ENCODE measurements at places on chromosomes 13 and 19.

- DNase-seq = no peak
These were observed 14.4 kb downstream of the GRTP1 start for GRCh38 chr13:113349491-113349890.

- no peak for DNase-seq
These were observed 900 bp downstream of the KBTBD7 start for GRCh38 chr13:41193469-41193868.

- DNase-seq = no peak
These were observed 196.8 kb downstream of the RAP2A start for GRCh38 chr13:97630725-97631124.

- no peak for DNase-seq
These were observed 12.7 kb upstream of the FKRP start for GRCh38 chr19:46732966-46733689.

GRCh38 chr13:78868991-78869390 lies 210.0 kb upstream of the OBI1 start:
- DNase-seq = no peak

DNA sequence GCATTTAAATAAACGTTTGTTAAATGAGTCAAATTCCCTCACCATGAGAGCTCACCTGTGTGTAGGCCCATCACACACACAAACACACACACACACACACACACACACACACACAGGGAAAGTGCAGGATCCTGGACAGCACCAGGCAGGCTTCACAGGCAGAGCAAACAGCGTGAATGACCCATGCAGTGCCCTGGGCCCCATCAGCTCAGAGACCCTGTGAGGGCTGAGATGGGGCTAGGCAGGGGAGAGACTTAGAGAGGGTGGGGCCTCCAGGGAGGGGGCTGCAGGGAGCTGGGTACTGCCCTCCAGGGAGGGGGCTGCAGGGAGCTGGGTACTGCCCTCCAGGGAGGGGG lies 8.5 kb upstream of the CEACAM5 start:
- no peak for DNase-seq
